ENCODE measurements at places on chromosomes 7 and 10.

GRCh38 chr10:128254476-128254875 lies 128.3 kb upstream of the MKI67 start:
- DNase-seq = no peak

GRCh38 chr10:25017154-25017590 lies 760 bp downstream of the THNSL1 start:
- no peak for DNase-seq

- no peak for DNase-seq
Measured at GRCh38 chr7:81331061-81332018, 412.5 kb upstream of the SEMA3C start.

DNA sequence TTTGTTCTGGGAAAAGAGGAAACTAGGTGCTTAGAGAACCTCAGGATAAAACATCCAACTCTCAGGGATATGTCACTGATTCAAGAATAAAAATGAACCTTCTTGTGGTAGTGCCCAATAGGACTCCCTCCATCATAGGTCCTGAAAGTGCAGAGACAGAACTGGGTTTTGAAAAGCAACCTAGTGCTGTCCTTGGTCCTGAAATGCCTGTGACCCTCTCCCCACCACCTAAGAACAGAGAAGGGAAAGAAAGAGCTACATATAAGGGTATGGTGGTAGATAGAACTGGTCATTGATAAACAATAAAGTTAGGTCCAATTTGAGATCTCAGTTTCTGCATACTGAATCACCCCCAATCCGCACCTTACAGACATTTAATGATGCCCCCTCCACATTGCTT lies 953.3 kb downstream of the XPNPEP1 start:
- DNase-seq = no peak

DNA sequence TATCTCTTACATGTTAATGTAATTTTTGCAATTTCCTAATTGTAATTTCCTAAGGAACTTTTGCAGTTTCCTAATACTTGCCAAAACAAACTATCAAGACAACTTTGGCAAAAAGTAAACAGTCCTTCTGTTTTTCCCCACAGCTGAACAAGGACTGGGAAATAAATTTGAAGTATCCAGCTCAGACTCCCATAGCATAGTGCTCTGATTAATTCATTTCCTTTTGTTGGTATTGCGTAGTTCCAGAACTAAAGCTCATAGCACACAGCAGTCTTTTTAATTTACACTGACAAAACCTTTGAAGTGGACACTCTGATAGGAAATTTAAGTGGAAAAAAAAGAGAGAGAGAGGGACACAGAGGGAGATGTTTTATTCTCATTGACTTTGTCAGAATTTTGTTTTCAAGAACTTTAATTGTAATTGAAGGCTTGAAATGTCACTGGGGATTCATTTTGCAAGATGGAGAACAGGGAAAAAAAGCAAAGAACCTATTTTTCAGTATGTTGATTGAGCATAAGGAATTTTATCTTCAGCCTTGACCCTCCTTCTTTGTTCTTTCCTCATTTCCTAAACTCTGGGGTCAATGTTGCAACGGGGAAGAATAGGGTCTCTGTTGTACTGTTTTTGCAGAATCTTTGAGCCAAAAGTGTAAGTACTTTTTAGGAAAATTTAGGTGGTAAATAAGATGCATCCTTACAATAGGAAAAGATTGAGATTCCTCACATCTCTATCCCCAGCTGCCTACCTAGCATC lies 232.2 kb upstream of the NPSR1 start:
- no peak for DNase-seq

- DNase-seq = no peak
Measured at GRCh38 chr7:87216701-87217508, 2.6 kb downstream of the TMEM243 start.

GRCh38 chr7:28070297-28071055 lies 110.1 kb downstream of the JAZF1 start:
- no peak for DNase-seq

DNA sequence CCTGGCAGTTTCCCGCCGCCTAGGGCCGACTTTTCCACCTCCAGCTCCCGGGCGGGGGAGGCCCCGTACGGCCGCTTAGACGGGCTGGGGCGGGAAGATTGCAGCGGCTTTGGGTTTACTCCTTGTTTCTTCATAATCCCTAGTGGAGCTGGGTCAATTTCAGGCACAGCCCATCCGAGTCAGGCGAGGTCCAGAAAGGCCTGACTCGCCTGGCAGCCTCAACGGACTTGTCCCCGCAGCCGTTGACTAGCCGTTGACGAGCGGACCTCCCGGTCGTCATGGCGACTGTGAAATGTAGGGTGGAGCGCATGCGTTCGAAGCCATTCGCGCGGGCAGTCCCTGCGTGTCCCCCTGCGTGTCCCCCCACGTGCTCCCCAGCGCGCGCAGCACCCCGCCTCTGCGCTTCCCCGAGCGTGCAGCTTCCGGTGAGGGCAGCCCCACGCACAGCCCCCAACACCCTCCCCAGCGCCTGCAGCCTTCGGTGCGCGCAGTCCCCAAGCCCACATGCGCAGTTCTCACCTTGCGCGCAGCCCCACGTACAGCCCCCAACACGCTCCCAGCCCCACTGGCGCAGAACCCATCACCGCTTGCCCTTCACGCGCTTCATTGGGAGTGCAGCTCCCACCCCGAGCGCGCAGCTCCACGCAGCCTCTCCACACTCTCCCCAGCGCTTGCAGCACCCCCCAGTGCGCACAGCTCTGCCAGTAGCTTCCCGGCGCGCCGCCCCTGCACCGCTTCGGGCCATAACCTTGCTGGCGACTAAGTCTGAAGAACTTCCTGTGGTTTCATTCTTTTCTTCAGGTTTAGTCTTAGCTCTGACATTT lies 67.8 kb downstream of the TBX20 start:
- peak; percentile 15 for DNase-seq

DNA sequence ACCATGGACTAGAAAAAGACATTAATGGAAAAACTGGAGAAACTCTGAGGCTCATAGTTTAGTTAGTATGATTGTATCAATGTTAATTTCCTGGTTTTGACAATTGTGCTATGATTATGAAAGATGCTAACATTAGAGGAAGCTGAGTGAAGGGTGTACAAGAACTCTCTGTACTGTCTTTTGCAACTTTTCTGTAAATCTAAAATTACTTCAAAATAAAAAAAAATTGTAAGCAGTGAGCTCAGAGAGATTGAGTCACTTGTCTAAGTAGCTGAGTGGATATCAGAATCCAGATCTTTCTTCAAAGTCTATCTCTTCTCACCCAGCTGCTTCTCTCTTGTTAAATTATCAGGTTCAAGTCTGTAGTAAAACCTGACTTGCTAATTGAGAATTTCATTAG lies 181.1 kb downstream of the PLCE1 start:
- DNase-seq = no peak

DNA sequence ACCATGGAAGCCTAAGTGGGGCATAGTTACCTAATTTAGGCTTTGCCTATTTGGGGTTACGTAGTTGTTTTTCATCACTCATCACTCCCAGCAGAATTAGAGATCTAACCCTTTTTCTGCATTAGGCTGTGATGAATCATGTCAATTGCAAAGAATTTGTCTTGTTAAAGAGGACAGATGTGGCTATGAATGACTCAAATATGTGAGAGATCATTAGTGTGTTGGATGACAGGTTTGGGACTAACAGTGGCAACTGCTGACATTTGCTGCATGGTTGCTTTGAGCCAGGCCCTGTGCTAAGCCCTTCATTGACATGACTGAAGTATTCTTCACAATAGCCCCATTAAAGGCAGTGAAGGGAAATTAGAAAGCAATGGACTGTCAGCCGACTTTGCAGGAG lies 83.4 kb upstream of the BMPER start:
- DNase-seq = no peak

DNA sequence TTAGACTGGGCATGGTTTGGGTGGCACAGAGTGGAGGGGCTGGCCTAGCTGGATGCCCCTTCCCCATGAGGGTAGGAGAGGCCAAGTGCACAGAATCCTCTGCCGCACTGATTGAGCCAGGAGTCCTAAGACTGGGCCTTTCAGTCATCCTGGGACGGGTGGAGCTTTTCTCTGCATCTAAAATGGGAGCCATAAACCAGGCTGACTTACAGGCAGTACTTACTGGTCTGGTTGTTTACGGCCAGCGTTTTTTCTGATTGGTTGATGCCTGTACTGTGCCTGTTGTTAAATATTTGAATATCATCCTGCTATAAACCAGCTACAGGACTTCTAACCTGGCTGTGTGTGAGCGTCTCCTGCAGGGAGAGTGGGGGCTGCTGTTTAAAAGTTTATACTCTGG lies 107.8 kb downstream of the CDH23 start:
- no peak for DNase-seq

DNA sequence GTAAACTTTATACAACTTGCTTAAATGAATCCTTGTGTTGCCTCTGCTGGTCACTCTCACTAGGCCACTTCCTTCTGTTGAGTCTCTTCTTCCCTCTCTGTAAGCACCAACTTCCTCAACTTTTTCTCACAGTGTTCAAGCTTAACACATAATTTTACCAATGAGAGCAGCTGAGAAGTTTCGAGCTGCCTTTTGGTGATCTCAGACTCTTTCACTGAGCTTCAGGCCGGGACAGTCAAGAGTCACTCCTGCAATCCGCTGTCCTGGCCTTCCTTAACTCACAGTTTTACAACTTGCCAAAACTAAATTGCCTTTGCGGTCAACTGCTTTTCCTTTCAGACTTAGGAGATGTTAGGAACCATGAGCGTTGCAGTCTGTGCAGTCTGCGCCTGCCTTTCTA lies 47.4 kb downstream of the PRPF18 start:
- DNase-seq = no peak

GRCh38 chr7:26293569-26294308 lies 2.1 kb downstream of the SNX10 start:
- DNase-seq = no peak

- DNase-seq = no peak
Measured at GRCh38 chr10:18450298-18450697, 201.1 kb downstream of the NSUN6 start.

GRCh38 chr7:20796500-20796899 lies 9.8 kb upstream of the SP8 start:
- no peak for DNase-seq

- DNase-seq = no peak
Measured at GRCh38 chr7:45574416-45574668, 174 bp downstream of the ADCY1 start.

GRCh38 chr7:135600226-135600625 lies 42.5 kb downstream of the NUP205 start:
- DNase-seq = no peak

DNA sequence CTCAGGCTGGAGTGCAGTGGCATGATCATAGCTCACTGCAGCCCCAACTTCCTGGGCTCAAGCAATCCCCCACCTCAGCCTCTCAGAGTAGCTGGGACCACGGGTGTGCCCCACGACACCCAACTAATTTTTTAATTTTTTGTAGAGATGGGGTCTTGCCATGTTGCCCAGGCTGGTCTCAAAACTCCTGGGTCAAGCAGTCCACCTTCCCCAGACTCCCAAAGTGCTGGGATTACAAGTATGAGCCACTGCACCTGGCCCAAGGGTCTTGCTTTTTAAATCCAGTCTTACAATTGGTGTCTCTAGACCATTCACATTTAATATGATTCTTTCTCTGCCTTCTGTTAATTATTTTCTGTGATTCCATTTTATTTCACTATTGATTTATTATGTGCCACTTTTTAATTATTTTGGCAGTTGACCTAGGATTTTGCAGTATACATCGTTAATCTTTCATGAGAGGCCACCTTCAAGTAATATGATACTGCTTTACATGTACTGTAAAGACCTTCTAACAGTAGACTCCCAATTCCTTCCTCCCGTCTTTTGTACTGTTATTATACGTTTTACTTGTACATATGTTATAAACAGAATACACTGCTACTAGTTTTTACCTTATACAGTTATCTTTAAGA lies 18.7 kb downstream of the MMP21 start:
- no peak for DNase-seq

DNA sequence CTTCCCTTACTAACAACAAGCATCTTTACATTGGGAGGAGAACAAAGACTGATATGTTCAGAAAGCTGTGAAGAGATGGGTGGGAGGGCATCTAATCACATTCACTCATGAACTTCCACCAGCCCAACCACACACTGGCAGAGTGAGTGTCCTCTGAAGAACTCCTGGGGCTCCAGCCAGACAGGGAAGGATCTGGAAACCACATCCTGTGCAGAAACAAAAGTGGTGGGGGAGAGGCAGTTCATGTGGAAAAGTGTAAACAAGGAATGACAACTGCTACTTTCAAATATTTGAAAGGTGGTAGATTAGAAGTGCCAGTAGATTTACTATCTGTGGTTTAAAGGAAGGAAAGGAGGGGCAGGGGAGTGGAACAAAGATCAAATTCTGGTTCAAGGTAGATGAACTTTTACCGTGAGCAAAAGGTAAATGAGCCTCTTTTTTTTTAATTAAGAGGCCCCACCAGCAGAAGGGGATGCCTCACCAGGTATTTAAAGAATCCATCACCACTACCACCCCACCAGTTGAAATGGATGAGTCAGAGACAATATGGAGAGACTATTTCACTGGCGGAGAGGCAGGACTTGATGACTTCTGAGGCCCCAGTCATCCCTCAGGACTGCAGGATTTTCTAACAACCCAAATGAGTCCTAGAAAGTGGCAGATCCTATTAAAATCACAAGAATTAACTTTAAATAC lies 34.5 kb downstream of the GOT1 start:
- no peak for DNase-seq

DNA sequence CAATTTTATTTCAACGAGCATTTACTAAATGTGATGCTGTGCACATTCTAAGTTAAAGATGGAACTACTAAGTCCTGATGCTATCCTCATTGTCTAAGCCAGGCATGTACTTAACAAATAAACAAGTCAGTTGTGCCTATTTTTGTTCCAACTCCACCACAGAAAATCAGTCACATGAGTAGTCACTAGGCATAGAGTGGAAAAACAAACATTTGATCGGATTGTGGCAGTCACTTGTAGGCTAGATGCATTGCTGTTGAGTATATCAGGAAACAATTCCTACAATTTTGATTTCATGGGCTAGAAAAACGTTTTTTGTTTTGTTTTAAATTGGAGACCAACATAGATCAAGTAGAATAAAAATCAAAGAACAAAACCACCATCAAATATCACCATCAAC lies 177.6 kb upstream of the SLC25A13 start:
- no peak for DNase-seq

- peak; percentile 32 for DNase-seq
Measured at GRCh38 chr7:2313450-2314208, 612 bp downstream of the SNX8 start.

DNA sequence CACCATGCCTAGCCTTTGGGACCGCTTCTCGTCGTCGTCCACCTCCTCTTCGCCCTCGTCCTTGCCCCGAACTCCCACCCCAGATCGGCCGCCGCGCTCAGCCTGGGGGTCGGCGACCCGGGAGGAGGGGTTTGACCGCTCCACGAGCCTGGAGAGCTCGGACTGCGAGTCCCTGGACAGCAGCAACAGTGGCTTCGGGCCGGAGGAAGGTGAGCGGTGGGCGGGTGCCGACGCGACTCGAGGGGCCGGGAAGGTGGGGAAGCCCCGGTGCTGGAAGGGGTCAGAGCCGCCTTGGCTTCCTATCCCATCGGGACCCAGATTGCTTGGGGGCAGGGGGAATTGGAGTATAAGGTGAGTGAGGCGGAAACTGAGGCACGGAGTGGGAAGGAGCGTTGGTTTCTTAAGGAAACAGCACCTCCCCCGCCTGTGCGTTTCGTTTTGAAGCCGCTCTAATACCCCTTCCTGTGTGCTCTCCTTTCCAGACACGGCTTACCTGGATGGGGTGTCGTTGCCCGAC lies 547 bp downstream of the DDIT4 start:
- peak; percentile 62 for DNase-seq

- no peak for DNase-seq
Measured at GRCh38 chr7:151286148-151286547, 37.7 kb upstream of the SMARCD3 start.
